Suppressor macrophage treated with lipopolysaccharide for 1 hour (primary cell): ENCODE measurements at places on chromosomes 1 and 21.

- no peak for DNase-seq
Observed at GRCh38 chr21:25997788-25998611, 172.6 kb downstream of the APP start.

DNA sequence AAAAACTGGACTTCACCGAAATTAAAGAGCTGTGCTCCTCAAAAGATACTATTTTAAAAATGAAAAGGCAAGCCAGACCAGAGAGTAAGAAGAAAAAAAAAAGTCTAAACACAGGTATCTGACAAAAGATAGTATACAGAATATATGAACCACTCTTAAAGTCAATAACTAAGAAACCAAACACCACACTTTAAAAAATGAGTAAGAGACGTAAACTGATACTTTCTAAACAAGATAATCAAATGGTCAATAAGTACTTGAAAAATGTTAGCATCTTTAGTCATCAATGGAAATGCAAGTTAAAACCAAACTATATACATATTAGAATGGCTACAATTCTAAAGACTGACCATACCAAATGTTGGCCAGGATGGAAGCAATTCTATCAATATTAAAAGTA is 77.6 kb downstream of the EVI5 start:
- DNase-seq, result no peak

DNA sequence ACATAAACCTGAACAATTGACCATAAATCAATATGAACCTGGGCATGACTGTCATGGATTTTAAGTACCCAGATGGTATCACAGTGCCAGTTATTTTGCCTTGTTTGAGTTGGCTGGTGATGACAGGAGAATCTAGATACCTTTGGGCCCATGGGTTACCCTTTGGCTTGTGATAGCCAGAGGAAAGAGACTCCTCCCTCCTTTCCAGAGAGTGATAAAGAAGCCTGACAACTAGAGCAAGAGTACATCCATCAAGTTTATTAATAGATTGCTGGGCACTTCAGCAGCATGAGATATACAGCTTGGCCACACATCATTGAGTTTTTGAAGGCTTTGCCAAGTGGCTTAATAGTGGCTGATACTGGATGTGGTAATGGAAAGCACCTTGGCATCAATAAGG is 6.6 kb upstream of the FMO3 start:
- no peak for DNase-seq

GRCh38 chr1:93021539-93022134 is 57.4 kb upstream of the MTF2 start:
- peak; percentile 78 for DNase-seq

DNA sequence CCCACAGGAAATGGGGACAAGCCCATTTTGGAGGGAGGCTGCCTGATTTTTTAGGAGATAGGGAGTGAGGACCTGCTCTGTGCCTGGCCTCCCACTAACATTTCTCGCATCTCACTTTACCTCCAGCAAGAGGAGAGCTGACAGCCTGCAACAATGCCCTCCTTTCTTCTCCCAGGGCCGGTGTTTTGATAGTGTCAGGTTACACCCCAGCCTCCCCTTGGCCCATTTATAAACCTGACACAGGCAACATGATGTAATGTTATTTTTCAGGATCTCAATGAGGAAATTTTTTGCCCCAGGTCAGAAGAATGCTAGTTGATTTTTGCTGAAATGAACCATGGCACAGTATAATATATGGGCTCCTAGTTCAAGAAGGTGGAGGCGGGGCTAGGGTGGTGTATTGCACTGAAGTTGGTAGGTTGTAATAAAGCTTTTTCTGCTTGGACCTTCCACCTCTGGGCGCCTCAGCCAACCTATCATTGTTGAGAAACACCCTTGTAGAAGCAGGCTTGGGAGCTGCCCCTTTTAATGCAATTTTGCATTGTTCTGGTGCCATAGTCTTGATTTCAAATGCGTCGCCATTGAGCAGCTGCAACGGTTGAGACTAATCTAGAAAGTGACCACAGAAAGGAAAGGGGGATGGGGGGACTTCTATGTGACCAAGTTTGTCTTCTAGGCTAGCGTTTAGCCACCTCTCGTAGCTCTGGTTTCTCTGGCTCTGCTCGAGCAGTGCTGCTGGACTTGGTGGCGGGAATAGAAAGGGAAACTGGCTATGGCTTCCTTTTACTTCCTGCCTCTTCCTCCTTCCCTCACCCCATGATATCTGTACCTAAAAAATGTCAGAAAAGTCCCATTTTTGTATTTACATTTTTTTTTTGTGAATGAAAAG is 53.0 kb downstream of the PBX1 start:
- DNase-seq, result no peak

- no peak for DNase-seq
Observed at GRCh38 chr1:64981601-64982533, 15.5 kb upstream of the JAK1 start.

GRCh38 chr21:44322621-44323325 is 16.4 kb downstream of the CFAP410 start:
- DNase-seq, result no peak

GRCh38 chr1:201429736-201430501 is 8.4 kb upstream of the TNNI1 start:
- DNase-seq, result no peak

GRCh38 chr1:108953452-108953851 is 9.8 kb downstream of the CLCC1 start:
- no peak for DNase-seq

GRCh38 chr1:29798699-29799566 is 562.6 kb downstream of the PTPRU start:
- DNase-seq, result no peak

DNA sequence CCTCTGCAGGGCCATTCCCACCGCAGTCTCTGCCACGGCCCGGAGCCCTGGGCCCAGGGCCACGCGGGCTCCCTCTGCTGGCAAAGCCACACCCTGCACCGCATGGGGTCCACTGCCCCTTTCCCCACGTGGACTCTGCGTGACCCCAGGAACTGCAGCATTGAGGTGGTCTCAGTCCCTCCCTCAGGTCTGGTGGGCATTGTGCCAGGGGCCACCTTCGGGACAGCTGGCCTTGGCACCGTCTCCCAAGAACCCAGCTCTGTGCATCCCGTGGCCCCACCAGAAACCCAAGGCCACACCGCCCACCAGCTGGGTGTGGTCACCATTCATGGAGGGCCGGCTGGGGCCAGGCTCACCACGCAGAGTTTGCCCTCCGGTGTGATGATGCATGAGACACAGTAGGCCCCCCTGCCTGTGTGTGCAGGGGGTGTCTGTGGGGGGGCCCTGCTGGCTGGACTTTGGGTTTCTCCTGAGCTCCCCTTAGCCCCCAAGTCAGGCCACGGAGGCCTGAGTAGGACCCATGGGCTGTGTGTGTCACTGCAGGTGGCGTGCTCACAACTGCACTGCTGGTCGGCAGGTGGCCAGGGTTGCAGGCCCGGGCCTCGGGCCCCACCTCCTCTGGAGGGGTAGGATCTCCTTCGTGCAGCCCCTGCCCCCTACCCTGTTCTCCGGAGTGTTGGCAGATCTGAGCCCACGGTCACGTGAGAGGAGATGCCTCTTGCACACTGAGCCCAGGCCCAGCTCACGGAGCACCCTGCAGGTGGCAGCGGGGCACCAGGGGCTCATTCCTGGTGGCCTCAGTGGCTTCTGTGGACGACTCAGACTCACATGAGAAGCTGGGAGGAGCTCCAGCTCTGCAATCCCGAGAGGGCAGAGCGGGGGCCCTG is 5.8 kb downstream of the VWA1 start:
- peak; percentile 73 for DNase-seq

- peak; percentile 12 for DNase-seq
Observed at GRCh38 chr1:239647045-239647444, 260.7 kb downstream of the CHRM3 start.

GRCh38 chr1:202821467-202821866 is 10.7 kb downstream of the PCAT6 start:
- no peak for DNase-seq

DNA sequence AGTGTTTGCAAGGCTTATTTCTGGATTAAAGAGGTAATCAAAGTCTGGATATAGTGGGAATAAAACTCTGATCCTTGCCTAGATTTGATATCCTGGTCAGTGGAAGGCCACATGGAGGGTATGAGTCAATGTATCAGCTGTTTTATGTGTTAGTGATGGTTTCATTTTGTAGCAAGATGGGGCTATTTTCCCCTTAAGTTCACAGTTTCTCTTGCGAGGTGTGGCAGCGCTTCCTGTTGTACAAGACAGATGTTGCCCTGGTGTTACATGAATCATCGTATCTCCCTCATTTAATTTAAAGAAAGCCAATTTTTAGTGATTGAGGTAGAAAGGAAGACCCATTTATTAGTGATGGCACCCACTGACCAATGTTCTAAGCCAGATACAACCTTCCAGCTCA is 220.2 kb downstream of the DUSP10 start:
- DNase-seq, result no peak

DNA sequence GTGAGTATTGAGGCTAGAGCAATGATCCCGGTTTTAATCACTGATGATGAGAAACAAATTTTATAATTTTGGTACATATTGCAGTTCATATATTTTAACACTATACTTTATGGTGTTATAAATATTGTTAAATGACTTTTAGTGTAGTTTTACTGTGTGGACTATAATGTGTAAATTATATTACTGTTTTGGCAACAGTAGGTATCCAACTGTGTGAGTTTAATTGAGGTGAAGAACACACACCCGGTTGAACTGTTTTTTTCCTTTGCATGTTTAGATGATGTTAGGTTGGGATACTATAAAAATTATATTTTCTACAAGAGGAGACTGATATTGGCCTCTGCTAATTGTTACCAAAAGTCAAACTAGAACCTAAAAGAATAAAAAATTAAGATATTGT is 166.5 kb downstream of the SDCCAG8 start:
- DNase-seq, result no peak

GRCh38 chr1:17130138-17130635 is 10.9 kb upstream of the PADI2 start:
- no peak for DNase-seq

DNA sequence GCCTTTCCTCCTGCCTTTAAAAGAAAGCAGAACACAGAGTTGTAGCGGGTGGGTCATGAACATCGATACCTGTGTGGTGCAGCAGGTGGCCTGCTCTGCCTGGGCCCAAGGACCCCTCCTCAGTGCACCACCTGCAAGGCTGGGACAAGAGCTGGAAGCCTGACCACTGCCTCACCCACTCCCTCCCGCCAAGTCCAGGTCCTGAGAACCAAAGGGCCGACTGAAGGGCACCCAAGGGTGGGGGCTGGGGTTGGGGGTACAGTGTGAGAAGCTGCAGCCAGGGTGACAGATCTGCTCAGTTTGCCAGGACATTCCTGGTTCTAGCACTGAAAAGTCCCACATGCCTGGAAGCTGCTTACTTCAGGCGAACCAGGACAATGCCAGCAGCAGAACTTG is 36.1 kb downstream of the NTPCR start:
- DNase-seq, result no peak

DNA sequence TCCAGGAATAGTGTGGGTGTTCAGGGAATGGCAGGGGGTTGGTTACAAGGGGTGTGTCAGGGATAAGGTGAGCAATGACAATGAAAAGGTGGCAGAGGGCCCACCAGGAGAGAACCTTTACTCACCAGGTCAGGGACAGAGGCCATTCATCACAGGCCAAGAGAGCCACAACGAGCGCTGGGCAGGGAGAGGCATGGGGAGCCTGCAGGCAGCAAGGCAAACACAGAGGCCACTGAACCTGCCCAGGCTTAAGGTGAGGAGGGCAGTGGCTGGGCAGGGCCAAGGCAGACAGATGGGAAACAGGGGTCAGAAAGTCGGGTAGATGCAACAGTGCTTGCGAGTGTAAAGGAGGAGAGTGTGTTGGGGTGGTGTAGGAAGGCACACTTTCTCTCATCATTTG is 28.3 kb upstream of the MYBPHL start:
- DNase-seq, result no peak

GRCh38 chr1:3050603-3051002 is 18.4 kb upstream of the PRDM16 start:
- DNase-seq, result no peak

GRCh38 chr1:179926850-179927205 is 27.8 kb upstream of the CEP350 start:
- no peak for DNase-seq

DNA sequence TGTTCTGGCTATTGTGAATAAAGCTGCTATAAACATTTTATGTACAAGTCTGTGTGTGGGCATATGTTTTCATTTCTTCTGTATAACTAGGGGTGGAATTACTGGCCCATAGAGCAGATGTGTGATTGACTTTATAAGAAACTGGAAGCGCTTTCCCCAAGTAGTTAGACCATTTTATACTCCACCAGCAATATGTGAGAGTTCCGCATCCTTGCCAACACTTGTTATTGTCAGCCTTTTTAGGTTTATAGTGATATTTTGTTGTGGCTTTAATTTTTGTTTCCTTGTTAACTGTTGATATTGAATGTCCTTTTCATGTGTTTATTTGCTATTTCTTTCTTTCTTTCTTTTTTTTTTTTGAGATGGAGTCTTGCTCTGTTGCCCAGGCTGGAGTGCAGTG is 9.4 kb downstream of the MAN1C1 start:
- DNase-seq, result no peak

GRCh38 chr1:84605157-84605556 is 30.9 kb upstream of the CTBS start:
- DNase-seq, result no peak

- no peak for DNase-seq
Observed at GRCh38 chr1:115660151-115660550, 18.4 kb downstream of the VANGL1 start.

DNA sequence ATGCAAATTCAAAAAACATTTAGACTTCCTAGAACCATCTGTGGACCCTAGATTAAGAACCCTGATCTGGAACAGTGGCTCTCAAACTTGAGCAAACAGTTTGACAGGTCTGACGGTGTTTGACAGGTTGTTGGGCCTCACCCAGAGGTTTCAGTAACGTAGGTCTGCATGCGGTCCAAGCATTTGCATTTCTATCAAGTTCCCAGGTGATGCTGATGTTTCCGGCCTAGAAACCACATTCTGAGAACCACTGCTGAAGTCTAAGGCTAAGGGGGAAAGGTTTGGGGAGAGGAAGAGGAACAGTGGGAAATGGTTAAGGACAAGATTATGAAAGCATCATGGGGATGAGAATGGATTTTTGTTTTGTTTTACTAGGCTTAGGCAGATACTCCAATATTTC is 48.6 kb downstream of the MDM4 start:
- DNase-seq, result no peak

- DNase-seq, result no peak
Observed at GRCh38 chr1:216710598-216711333, 12.5 kb downstream of the ESRRG start.

DNA sequence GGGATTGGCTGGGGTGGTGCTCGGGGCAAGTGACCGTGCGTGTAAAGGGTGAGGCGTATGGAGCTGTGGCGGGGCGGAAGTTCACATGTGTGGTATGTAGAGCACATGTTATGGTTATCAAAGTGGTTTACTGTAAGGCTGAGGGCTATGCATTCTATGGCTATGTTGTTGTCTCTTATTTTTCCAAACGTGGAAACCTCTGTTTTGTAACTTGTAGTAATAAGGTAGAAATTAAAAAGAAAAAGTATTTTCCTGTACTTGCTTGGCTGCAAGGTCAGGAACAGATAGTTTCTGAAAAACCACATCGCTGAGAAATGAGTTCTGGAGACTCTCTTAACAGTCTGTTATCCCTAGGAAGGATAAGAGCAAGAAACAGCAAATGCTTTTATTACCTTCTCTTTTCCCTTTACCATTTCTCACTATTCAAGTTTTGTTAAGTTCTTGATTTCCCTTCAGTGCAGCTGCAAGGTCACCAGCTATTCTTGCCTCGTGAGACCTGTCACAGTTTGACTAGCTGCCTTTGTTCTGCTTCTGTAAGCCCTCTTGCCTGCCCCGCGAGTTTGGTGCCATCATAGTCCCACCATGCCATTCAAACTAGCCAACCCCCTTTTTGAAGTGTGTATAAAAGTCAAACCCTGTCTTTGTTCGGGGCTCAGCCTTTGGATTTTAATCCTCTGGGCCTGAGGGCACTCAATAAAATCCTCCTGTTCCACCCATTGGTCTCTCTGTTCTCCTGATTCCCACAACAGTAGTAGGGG is 9.5 kb downstream of the RNU1-2 start:
- peak; percentile 81 for DNase-seq

GRCh38 chr1:37795340-37796125 is 1.9 kb downstream of the MANEAL start:
- DNase-seq, result peak; percentile 51
